ENCODE measurements at places on chromosomes 1 and 21.

- DNase-seq = no peak
Observed at GRCh38 chr1:228830954-228831481, 95.7 kb downstream of the RHOU start.

- peak; percentile 64 for DNase-seq
Observed at GRCh38 chr1:40232444-40232843, 15.3 kb upstream of the TMCO2 start.

- DNase-seq = no peak
Observed at GRCh38 chr1:29243023-29243870, 6.9 kb downstream of the PTPRU start.

- DNase-seq = peak; percentile 21
Observed at GRCh38 chr1:182392050-182393028, 749 bp upstream of the GLUL start.

DNA sequence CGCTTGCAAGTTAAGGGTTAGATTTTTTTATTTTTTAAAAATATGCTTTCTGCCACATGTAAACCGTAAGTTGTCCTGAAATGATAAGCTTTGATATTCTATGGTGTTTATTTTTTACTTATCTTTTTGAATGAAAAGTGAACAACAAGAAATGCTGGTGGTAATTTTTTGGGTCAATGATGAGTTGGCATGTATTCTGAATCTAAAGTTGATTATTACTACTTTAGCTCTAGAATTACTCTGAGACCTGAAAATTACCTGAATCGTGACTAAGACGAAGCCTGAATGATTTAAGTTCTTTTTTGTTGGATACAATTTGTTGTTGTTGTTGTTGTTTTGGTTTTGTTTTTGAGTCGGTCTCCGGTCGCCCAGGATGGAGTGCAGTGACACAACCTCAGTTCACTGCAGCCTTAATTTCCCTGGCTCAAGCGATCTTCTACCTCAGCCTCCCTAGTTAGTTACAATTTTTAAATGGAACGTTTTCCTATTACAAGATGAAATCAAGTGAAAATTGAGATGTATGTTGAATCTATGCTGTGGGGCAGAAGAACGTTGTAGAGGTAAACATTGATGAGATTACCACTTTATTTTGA is 941 bp downstream of the RABGGTB start:
- DNase-seq = no peak

- no peak for DNase-seq
Observed at GRCh38 chr1:2318314-2319278, 72.8 kb downstream of the MORN1 start.

- no peak for DNase-seq
Observed at GRCh38 chr1:76290271-76290670, 215.7 kb downstream of the ST6GALNAC3 start.

All from stimulated activated naive CD8-positive, alpha-beta T cell treated with anti-CD3 and anti-CD28 coated beads, Interleukin-15, Interleukin-2, amounts not matched to agents 100 U/mL and 50 U/mL, for 24 hours (primary cell).